Fibroblast of skin of right biceps (primary cell): ENCODE measurements at places on chromosomes 7 and 10.
A peak's percentile ranks its signal among the peaks of the same experiment; 100 is the strongest.

GRCh38 chr10:115706488-115707076 is 566.4 kb downstream of the GFRA1 start:
- peak; percentile 40 for DNase-seq

- DNase-seq = peak; percentile 36
Observed at GRCh38 chr10:103241262-103242011, 4.2 kb upstream of the RPEL1 start.

- no peak for DNase-seq
Observed at GRCh38 chr7:66905278-66905677, 15.7 kb upstream of the TMEM248 start.

DNA sequence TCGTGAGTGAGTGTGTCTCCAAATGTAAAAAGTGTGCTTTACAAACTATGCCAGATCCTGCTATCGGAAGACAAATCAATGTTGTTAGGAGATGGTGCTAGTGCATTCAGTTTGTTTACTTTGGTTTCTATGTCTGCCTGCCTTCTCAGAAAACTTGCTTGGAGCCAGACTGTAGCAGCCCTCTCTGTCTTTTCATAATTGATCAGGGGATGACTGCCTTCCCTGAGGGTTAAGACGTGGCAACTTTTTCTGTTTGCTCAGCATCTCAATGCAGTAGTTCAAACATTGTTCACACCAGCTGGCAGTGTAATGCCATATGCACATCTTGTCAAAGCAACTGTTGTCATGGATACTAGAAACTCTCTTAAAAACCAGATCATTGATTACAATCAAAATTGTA is 118.5 kb downstream of the FOXP2 start:
- no peak for DNase-seq

- no peak for DNase-seq
Observed at GRCh38 chr10:35020481-35020880, 69.7 kb downstream of the CUL2 start.

GRCh38 chr10:61000769-61001730 is 57.1 kb upstream of the RHOBTB1 start:
- DNase-seq = peak; percentile 39

DNA sequence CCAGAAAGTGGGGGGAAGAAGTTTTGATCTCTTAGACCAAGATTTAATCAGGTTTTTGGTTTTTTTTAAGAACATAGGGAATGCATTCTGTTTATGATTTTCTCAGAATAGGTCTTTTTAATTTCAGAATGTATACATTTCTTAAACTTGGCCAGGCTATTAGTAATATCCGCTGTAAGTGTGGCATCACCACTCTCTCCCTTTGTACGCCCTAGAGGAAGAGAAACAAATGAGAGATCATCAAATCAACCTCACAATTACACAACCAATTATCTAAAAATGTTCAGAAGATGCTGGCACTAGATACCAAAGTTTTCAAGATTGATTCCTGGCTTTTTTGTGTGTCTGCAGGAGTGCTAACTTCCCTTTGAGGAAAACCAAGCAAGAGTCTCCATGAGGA is 70.0 kb downstream of the KLF6 start:
- no peak for DNase-seq

DNA sequence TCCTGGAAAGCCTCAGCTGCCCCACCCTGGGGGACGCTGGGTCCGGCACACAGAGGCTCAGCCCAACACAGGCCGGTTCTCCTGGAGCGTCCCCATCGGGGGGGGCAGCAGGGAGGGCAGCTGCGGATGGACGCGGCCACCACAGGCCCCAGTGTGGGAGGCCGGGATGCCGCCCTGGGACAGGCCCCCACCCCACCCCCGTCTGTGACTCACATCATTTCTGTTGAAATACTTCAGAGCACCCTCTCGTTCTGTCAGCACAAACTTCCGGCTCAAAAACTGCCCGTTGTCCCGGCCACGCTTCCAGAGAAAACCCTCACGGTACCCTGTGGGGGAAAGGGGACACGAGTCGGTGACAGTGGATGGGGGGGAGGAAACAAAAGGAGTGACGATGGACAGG is 28.5 kb downstream of the GET4 start:
- DNase-seq = peak; percentile 32

DNA sequence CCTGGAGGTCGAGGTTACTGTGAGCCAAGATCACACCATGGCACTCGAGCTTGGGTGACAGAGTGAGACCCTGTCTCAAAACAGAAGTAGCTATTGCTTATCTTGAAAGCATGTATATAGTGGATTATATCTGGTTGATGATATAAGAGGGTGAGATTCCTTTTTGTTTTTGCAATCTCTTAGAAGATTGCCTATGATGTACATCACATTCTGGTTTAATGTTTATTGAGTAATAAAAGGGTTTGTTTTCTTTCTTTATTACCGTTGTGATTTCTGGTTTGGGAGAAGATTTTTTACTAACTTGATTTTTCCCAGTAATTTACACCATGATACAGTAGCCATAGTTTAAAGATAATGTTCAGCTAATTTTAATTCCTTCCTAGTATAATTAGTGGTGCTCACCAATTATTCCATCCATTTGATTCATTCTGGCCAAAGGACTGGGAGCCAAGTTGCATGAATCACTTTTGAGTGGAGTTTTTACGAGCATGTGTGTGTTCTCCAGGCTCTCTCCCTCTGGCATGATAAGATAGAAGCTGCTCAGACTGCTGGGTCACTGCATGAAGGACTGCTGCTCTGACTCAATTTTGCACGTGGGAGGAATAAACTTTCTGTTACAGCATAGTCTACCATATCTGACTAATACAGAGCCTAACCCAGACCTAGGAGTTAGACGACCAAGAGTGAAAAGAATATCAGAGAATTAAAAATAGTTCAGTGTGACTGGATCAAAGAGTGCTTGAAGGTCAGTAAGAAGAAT is 13.5 kb upstream of the TSPAN13 start:
- peak; percentile 96 for DNase-seq

GRCh38 chr10:110802551-110803238 is 69.0 kb upstream of the PDCD4 start:
- DNase-seq = peak; percentile 68

GRCh38 chr10:70931168-70931815 is 42.9 kb upstream of the PCBD1 start:
- peak; percentile 54 for DNase-seq

GRCh38 chr7:45543473-45543872 is 30.7 kb upstream of the ADCY1 start:
- DNase-seq = no peak

- no peak for DNase-seq
Observed at GRCh38 chr10:26527018-26527417, 88.9 kb downstream of the APBB1IP start.

DNA sequence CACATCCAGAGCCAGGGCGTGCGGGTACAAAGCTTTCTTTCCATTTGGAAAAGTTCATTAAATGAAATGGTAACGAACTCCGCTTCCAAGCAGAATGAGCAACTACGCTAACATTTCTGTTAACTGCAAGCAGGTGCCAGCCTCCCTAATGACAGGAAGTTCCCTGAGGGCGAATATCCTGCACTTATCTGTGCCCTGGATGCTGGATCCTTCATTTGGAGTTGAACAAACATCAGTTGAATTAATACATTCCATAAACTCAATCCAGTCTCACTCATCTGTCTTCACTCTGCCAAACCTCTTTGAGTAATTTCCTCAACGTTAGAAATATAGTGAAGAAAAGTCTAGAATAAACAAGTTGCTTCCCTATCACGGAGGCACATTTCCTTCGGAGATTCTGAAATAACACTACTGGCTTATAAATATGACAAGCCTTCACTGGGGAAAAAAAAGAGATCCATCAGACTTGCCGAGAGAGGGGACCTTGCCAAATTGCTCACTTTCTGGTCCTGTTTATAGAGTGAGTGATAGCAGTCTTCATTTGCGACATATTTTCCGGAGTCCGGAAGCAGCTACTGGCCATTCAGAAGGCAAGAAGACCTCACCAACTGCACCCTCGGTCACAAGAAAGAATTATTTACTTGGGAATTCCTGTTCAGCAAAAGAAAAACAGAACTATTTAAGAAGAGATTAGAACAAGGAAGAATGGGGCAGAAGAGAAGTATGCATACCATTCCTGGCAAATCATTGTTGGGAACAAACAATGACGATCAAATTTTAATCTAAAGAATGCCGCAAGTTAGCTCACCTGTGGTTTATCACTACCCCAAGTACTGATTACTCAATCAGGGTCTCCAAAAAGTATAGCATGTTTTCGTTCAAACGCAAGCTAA is 196.4 kb downstream of the FAM107B start:
- peak; percentile 46 for DNase-seq

GRCh38 chr10:59172567-59172966 is 3.9 kb upstream of the PHYHIPL start:
- no peak for DNase-seq

DNA sequence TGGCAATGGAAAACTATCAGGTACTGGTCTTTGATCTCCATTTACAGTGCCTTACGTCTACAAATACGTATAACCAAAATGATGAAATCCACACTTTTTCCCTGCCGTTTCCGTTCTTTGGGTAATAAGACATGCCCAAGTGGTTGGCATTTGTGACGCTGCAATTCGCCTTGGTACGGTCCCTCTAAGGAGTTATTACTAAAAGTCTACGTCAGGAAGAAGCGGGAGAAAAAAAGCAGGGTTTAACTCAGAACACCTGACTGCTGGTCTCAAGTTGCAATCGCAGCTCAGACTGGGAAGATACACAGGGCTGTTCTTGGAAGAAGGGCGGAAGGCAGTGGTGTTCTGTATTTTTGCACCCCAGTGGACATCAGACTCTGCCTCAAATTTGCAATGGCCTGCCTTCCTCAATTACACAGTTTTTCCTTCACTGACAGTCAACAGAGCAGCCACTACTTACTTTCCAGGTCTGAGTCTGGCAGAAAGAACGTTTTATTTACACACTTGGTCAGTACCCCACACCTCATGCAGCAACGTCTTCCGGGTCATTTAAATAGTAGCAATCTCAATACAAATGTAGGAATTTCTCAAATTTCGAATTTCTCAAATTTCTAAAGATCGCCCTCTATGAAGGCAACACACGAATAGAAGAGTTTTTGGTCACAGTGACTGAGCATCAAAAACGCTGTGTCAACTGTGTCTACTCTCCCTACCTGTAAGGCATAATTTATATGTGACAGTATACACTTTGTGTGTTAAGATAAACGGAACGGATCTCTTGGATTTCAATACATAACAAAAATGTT is 2.1 kb downstream of the BAIAP2L1 start:
- DNase-seq = no peak

- DNase-seq = no peak
Observed at GRCh38 chr7:134186801-134187200, 59.7 kb downstream of the LRGUK start.

- peak; percentile 52 for DNase-seq
Observed at GRCh38 chr10:110994406-110995086, 75.1 kb downstream of the SHOC2 start.

DNA sequence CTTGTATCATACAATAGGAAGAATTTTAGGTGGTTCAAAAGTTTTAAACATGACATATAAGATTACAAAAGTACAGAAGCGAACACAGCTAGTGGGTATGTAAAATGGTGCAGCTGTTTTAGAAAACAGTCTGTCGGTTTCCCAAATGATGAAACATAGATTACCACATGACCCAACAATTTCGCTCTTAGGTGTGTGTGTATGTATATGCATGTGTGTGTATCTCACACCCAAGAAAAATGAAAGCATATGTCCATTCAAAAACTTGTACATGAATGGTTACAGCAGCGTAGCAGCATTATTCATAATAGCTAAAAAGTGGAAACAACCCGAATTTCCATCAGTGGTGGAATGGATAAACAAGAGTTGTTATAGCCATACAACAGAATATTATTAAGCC is 23.5 kb downstream of the AFAP1L2 start:
- DNase-seq = no peak

DNA sequence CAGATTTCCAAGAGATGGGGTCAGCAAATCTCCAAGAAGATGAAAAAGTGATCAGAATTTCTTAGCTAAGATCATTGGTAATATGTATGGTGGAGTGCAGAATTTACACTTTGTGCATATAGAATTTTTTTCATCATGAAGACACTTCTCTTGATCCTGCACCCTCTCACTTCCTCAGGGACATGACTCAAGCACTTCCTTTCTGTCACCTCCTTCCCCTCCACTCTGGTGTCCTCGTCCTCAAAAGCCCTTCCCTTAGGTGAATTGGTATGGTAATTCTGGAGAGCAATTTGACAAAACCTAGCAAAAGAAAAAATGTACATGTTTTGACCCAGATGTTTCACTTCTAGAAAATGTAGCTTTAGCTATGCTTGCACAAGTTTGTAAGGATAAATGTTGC is 18.1 kb downstream of the CALN1 start:
- DNase-seq = no peak

DNA sequence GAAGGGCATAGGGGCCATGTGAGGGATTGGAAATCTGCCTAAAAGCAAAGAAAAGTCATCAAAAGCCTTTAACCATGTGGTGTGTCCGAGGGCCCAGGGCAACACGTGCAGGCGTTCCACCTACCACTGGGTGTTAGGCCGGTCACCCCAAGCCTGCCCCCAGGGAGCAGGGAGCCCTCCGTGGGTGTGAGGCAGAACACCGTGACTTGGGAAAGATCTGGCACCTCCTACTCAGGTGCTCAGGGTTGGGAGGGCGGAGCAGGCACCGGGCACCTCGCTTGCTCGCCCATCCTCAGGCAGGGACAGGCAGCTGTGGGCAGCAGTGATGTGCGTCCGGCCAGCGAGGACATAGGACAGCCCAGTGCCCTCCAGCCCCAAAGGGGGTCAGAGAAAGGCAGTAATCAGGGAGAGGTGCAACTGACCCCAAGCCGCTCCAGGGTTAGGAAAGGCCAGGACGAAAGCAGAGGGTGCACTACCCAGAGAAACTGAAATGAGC is 80.7 kb upstream of the CHST15 start:
- DNase-seq = no peak

DNA sequence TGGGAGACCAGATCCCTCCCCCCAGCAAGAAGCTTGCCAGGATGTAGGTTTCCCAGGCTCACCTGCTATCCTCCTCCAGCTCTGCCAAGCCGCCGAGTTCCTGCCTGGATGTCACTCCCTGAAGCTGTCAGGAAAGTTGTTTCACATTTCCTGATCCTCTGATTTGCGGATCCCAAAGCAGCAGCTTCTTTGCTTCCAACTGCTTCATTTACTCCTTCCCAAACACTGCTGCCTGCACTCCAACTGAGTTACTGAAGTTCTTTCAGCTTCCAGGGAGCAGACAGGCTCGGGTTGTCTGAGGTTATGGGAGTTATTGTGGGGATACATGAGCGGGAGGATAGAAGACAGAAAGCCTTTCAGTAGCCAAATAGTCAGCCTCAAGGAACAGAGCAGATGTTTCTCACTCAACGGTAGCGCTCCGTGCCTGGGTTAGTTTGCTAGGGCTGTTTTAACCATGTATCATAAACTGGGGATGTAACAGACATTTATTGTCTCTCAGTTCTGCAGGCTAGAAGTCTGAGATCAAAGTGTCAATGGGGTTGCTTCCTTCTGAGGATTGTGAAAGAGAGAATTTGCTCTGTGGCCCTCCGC is 516.0 kb downstream of the REEP3 start:
- DNase-seq = no peak
